HEK293T (cell line): ENCODE measurements at places on chromosomes 11 and 22.

DNA sequence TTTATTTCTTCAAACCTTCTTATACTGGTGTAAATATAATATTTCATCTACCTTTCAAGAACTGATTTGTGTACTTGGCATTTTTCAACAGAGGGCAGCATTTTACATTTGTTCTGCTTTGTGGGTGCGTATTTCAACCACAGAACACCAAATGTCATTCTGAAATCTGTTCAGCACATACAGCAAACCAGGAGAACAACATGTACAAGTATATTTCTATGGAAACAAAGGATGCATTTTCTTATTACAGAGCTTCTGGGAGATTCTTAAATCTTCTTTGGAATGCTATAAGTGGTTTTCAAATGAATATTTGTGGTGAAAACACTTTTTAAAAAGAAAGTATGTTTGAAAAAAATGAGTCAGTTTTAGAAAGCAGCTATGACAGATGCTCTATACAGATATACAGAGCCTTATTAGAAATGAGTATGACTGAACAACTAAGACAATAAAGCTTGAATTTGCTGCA is 946.0 kb downstream of the FAM181B start:
- DNase-seq = no peak

- DNase-seq = no peak
These were observed 47.8 kb upstream of the CLDN5 start for GRCh38 chr22:19571995-19572394.

GRCh38 chr22:37470087-37470445 is 16.1 kb downstream of the MFNG start:
- DNase-seq = no peak

DNA sequence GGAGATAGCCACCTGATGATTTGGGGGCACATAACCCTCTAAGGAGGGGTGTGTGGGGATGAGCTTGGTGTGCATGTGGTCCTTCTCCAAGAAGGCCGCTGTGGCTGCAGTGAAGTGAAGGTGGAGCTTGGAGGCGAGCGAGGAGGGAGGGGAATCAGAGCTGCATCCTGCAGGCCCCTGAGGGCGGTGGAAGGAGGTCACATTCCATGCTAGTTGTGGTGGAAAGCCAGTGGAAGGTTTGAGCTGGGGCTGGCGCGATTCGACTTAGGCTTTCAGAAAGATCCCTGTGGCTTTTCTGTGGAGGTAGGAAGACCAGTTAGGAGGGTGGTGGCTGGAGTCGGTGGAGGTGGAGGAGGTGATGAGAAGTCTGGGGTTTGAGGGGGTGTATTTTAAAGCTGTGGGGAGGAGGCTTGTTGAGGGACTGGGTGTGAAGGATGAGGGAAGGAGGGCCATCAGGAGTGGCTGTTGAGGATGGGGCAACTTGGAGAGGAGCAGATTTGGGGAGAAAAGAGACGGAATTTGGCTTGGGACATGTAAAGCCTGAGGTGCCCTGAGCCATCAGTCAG is 62.0 kb downstream of the TBC1D22A start:
- DNase-seq = no peak

DNA sequence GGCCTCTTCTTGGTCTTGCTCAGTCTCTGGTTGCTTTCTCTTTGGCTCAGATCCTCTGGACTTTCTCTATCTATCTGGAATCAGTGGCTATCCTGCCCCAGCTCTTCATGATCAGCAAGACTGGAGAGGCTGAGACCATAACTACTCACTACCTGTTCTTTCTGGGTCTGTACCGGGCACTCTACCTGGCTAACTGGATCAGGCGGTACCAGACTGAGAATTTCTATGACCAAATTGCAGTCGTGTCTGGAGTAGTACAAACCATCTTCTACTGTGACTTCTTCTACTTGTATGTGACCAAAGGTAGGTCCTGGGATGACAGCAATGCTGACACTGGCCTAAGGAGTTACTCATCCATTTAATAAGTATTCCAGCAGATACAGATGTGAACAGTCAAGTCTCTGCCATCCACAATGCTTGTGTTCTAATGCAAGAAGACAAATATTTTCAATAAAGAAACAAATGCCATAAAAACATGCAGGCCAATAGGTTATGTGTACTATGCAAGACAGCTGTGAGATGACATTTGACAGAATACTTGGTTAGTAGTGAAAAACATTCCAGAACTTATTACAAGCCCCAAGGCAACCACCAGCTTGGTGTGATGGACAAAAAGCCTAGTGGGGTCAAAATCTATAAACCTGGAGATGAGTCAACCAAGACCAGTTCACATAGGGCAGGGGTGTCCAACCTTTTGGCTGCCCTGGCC is 13.4 kb downstream of the KDELR3 start:
- DNase-seq = no peak

DNA sequence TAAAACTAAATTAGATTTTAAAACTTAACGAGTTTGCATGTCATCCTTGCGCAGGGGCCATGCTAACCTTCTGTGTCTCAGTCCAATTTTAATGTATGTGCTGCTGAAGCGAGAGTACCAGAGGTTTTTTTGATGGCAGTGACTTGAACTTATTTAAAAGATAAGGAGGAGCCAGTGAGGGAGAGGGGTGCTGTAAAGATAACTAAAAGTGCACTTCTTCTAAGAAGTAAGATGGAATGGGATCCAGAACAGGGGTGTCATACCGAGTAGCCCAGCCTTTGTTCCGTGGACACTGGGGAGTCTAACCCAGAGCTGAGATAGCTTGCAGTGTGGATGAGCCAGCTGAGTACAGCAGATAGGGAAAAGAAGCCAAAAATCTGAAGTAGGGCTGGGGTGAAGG is 10.6 kb downstream of the LIMK2 start:
- DNase-seq = no peak

GRCh38 chr11:69475141-69475865 is 6.2 kb upstream of the LINC01488 start:
- DNase-seq = no peak

GRCh38 chr11:123740787-123741158 is 687 bp downstream of the ZNF202 start:
- DNase-seq = peak; percentile 19
